ENCODE measurements at places on chromosomes 3 and 15. TPM values are rescaled to one million over a fixed set of nuclear protein-coding genes. Genes with fewer than 3 reads are reported as not detected.
A peak's percentile ranks its signal among the peaks of the same experiment; 100 is the strongest.

CRTAP gene
- total RNA-seq, result 33.2 TPM

LMAN1L gene
- total RNA-seq, result 0.93 TPM

HERC2 gene
- total RNA-seq, result 47.7 TPM

C3orf22 gene
- not detected for total RNA-seq

IQCB1 gene
- 50.4 TPM for total RNA-seq

GRCh38 chr3:191324936-191325335, 4.3 kb upstream of the CCDC50 start:
- H3K27me3 ChIP-seq, result peaks cover 4% of the 10 kb centered on the region
- no peak overlapping the region for H3K4me3 ChIP-seq
- peaks cover 2% of the 10 kb centered on the region for H3K36me3 ChIP-seq

DNA sequence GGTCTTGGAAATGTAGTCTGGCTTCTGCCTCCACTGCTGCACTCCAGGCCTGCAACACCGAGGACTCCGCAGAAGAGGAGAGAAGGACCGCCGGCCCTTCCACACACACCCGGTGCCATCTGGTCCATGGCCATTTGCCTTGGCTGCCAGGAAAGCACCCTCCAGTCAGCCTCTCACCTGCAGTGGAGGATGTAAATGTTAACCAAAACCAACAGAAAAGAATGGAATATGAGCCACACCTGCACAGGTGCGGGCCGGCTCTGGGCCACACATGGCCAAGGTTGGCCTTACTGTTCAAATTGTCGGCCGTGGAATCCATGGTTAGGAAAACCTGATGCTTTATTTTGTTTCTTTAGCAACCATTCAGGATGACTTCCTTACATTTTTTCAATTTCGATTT, 178.3 kb upstream of the C2CD4B start:
- no peak overlapping the region for H3K4me3 ChIP-seq
- no peak for DNase-seq
- H3K36me3 ChIP-seq, result no peaks in the 10 kb centered on the region
- peaks cover 7% of the 10 kb centered on the region for H3K4me1 ChIP-seq
- H3K27ac ChIP-seq, result no peak overlapping the region
- H3K27me3 ChIP-seq, result no peaks in the 10 kb centered on the region

DNA sequence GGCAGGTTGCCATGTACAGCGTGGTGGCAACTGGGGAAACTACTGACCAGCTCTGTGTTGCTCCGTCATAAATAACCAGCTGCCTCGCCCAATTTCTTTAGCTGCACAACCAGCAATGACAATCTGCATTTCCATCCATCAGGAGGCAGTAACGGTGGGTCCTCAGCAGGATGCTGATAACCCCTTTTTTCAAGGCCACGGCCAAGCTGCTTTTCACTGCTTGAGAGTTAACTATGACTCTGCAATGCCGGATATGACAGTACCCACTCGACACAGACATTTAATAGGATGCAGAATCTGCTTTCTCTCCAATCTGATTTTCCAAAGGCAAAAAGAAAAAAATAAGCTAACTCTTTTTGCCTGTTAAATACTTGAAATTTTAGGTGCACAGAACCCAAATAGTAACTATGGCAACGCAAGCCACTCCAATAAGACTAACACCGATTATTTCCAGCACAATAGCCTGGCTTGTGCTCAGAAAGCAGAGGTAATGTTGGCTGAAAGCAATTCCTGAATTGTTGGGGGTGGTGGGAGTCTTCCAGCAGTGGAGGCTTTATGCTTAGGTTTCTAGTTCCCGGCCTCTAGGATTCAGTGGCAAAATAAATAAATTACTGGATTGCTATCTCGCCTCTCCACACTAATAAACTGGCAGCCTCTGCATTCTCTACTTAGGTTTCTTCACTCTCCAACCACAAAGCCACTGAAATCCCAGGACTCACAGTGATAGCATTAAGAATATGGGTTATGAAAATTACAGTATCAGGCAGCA, 31.2 kb upstream of the SRGAP3 start:
- no peak for DNase-seq
- H3K36me3 ChIP-seq, result no peaks in the 10 kb centered on the region
- H3K4me1 ChIP-seq, result no peaks in the 10 kb centered on the region
- peaks cover 3% of the 10 kb centered on the region for H3K27me3 ChIP-seq
- H3K27ac ChIP-seq, result no peak overlapping the region
- H3K4me3 ChIP-seq, result no peak overlapping the region

- H3K4me3 ChIP-seq, result no peak overlapping the region
- no peaks in the 10 kb centered on the region for H3K36me3 ChIP-seq
- H3K4me1 ChIP-seq, result no peaks in the 10 kb centered on the region
- DNase-seq, result no peak
Observed at GRCh38 chr3:139689122-139689521, 11.3 kb upstream of the NMNAT3 start.

- DNase-seq, result no peak
- no peaks in the 10 kb centered on the region for H3K27me3 ChIP-seq
- H3K27ac ChIP-seq, result peak within 1 kb of the TSS; percentile 88
- peaks cover 43% of the 10 kb centered on the region for H3K36me3 ChIP-seq
- H3K4me3 ChIP-seq, result peak within 1 kb of the TSS; percentile 61
- H3K4me1 ChIP-seq, result peaks cover 56% of the 10 kb centered on the region
Observed at GRCh38 chr15:90883976-90884718, at the start of gene FES. Gene FES, plus strand, starts transcription at chr15:90884504. Its CDS starts 542 bp downstream, at chr15:90885046.
